ENCODE measurements at places on chromosomes 2 and 18.

DNA sequence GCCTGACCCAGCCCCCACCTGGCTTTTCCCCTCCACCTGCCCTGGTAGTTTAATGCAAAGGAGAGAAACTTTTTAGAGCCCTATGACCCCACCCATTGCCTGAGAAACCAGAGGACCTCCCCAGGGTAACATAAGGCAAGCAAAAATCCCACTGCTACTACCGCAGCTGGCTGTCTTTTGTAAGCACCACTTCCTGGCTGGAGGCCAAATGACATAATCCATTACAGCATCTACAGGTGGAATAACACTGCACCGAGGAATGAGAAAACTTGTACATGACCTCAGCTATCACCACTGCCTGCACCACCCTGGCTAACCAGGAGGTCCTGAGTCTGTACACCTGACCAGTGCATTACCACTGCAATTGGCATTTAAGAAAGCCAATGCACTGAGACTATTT lies 149.6 kb upstream of the GALNT5 start:
- DNase-seq: no peak

- no peak for DNase-seq
Measured at GRCh38 chr18:50953822-50954221, 14.0 kb upstream of the ELAC1 start.

- DNase-seq: no peak
Measured at GRCh38 chr18:40215979-40216378, 1739.1 kb upstream of the PIK3C3 start.

GRCh38 chr18:44495151-44495550 lies 185.5 kb upstream of the SETBP1 start:
- DNase-seq: no peak

DNA sequence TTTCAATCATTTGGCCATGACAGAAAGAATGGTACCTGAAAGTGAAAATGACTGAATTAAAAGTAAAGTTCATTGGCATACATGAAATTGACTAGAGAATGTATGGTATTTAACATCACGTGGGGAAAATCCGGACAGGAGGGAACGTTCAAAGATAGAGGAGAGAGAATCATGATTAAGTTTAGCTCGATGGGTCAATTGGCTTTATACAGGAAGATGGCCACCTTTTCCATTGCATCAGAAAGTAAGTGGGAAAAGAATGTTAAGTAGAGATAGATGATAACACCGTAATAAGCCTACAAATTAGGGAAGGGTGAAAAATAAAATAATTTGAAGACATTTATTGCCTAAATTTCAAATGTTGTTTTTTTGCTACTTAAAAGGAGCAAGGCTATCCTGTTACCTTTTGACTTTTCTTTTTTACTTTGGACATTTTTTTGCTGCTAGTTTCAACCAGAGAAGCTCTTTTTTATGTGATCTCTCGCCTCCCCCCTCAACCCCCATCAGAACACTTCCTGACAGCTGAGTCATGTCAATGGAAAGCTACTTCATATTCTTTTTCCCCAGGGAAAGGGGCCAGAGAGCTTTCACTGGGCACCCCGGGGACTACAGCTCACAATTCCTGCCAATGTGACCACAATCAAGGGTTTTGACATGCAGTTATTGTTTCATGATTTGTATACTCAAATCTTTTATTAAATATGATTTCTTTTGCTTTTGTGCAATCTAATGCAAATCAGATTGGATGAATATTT lies 767 bp upstream of the CCDC102B start:
- no peak for DNase-seq

- DNase-seq: no peak
Measured at GRCh38 chr2:46872902-46873603, 42.6 kb downstream of the MCFD2 start.

DNA sequence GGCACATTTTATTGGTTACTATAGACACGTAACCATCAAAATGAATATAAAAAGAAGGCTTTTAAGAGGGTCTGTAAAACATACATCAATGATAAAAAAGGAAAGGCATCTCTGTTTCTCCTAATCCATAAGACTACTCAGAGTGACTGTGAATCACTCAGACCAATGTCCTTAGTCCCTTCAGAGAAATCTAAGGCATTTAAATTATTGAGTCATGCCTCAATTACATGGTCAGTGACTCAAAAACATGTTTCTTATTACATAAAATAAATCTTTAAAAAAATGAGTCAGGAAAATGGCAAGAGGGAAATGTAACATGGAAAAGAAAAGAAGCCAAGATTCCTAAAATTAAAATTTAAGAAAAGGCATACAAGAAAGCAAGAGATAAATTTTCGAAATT lies 146.6 kb downstream of the ERBB4 start:
- no peak for DNase-seq
